Vagina (tissue), 2 donors: ENCODE measurements at places on chromosomes 1 and 21. TPM values are rescaled to one million over a fixed set of nuclear protein-coding genes. Genes with fewer than 3 reads are reported as not detected.

DNA sequence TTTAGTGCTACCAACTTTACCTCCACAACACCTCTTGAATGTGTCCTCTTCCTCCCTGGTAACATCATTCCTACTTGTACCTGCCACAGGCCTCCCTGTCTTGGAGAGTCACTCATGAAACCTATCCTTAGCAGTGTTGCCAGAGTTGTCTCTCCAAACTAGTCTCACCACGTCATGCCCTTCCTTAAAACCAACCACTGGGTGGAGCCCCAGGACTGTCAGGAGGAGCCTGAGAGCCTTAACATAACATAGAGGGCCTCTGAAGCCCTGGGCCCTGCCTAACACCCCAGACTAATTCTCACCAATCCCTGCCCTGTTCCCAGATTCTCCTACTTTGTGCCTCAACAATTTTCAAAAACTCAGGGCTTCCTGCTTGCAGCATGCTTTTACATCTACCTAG lies 65.3 kb downstream of the ZNF697 start:
- no peak for DNase-seq

DNA sequence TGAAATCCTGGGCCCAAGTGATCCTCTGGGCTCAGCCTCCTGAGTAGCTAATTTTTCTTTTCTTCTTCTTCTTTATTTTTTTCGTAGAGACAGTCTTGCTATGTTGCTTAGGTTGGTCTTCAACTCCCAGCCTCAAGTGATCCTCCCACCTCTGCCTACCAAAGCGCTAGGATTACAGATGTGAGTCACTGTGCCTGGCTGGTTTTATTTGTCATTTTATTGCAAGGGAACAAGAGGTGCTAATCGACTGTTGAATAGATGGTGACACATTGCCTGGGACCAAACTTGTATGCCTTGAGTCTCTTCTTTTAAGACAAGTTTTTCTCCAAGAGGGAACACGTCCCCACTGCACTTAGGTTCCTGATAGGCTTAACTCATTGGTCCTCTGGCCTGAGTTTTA lies 20.0 kb upstream of the KLHDC8A start:
- no peak for DNase-seq

GRCh38 chr1:17304151-17304825 lies 3.7 kb upstream of the PADI4 start:
- no peak for DNase-seq

Gene CDC7
- total RNA-seq: 3.4 TPM

Gene SMCP
- not detected for total RNA-seq

DNA sequence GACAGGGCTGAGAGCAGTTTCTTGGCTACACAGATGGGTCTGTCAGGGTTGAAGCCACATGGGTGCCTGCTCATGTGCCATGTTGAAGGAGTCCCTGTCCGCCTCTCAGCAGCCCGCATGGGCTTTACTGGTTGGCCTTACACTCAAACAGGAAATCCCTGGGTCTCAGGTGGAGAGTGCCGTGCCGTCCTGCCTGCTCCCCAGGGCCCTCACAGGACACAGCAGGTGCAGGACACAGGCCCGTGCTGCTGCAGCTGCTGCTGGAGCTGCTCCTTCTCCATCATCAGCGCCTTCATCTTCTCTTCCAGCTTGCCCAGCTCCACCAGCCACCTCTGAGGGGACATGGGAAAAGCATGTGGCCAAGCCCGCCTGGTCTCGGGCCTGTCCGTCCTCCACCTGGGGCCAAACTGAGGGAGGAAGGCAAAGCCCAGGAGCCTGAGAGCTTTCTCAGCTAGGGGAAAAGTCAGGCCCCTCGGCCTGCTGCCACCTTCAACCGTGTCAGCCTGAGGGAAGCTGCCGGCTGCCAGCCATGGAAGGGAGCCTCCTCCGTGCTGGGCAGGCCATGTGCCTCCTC lies 5.5 kb downstream of the SLFNL1 start:
- no peak for DNase-seq

Gene PLEKHA6
- 15.0 TPM for total RNA-seq

DNA sequence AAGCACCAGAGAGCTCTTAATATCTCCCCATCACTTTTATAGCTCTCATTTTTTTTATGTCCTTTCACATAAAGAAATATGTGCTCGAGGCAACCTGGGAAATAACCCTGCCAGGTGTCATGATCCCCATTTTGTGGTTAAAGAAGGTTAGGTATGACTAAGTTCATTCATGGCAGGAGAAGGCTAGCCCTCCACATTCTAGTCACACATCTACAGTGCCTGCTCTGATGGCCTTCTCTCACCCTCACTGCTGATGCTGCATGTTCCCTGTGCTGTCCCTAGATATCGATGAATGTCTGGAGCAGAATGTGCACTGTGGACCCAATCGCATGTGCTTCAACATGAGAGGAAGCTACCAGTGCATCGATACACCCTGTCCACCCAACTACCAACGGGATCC lies 187.5 kb downstream of the TPR start:
- no peak for DNase-seq

Gene OR2L13
- total RNA-seq: not detected

DNA sequence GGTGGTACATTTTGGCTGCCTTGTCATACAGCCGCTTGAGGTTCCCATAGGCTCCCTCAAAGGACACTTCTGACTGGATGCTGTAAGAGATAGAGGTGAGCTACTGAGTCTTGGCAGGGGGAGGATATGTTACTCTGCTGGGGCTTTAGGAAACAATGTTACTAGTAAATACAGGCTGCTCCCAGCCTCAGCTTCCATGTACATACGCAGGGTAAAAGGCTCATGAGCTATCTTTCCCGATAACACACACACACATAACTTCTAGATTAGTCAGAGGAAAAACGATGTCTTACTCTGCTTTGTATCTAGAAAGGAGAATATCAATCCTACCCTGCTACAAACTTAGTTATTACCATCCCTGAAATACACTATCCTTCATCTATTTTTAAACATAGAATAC lies 14.3 kb downstream of the SMG5 start:
- no peak for DNase-seq

- DNase-seq: no peak
These were observed 58.9 kb downstream of the DDAH1 start for GRCh38 chr1:85406081-85406480.
